Midbrain (tissue), 1 donor: ENCODE measurements at places on chromosomes 5 and 9.

DNA sequence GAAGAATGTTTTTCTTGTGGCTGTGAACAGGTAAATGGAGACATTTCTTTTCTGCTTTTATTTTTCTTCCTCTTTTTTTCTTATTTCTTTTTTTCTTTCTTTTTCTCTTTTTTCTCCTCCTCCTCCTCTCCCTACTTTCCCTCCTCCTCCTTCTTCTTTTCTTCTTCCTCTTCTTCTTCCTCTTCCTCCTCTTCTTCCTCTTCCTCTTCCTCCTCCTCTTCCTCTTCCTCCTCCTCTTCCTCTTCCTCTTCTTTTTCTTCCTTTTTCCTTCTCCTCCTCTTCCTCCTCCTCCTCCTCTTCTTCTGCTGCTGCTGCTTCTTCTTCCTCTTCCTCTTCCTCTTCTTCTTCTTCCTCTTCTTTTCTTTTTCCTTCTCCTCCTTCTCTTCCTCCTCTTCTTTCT is 65.3 kb upstream of the NTRK2 start:
- DNase-seq = no peak

DNA sequence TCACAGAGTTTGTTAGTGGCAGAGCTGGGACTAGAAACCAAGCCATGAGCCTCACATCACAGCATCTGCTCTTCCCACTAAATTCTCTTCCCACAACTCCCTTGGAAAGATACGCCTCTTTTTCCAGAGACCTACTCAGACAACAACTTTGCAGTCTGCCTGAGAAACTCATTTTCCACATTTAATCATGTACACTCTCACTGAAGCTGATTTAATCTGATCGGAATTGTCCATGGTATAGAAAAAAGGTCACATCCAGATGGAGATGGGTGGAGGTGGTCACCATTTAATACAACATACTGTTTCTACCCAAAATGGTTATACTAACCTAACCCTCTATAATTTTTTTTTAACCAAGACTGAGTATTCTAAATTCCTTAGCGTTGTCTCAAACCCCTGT is 366.2 kb downstream of the ENC1 start:
- DNase-seq = no peak

- no peak for DNase-seq
Observed at GRCh38 chr5:71782393-71782770, 63.3 kb downstream of the CARTPT start.

GRCh38 chr5:18944771-18945170 is 1043.2 kb downstream of the CDH18 start:
- no peak for DNase-seq

DNA sequence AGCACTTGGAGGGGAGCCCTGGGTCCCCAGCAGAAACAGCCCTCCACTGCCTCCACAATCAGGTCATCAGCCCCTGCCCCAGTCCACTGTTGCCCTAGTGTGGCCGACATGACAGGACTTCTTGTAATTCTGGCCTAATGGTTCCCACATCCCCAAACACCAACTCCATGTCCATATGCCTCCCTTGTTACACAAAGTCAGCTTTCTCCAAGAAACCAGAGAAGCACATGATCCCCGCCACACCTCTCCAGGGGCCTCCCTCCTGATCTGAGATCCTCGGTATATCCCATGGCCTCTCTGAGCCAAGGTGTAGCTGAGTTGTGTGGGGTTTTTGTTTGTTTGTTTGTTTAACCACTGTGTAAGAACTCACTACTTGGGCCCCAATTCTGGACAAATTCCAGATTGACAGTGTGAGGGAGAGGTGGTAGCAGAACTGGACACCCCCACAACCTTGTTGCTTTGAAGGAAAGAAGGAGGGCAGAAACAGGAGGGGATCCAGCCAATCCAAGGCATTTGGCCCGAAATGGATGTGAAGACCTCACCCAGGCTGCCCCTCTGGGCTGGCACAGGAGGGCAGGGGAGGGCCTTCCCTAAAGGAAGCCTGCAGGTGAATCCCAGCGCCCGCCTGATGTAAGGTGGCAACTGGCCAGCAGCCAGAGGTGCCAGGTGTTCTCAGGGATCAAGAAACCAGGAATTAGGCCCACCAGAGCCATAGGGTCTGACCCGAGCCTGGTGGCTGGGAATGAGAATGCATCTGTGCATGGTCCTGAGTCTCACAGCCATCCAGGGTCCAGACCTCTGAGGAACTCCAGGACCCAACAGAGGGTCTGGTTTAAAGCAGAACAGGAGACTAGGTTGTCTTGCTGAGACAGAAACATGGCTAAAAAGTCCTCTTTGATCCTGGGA is 13.4 kb downstream of the IRF1 start:
- DNase-seq = no peak

DNA sequence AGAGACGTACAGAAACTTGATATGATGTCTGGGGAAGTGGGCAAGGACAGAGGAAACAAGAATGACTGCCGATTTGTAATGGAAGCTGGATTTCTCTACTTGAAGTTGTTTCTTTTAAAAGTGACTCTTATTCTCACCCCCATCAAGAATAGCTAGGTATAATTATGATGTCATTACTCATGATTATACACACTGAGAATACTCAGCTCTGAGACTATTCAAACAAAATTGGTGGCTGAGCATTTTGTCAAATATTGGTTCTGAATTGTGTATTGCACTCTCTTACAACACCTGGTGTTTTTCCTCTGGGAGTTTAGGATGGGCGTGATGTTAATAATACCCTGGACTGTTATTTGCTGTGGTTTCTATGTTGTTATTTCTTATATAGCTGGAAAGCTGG is 46.3 kb downstream of the MAST4 start:
- no peak for DNase-seq

GRCh38 chr9:122118343-122119165 is 25.4 kb upstream of the TTLL11 start:
- no peak for DNase-seq

DNA sequence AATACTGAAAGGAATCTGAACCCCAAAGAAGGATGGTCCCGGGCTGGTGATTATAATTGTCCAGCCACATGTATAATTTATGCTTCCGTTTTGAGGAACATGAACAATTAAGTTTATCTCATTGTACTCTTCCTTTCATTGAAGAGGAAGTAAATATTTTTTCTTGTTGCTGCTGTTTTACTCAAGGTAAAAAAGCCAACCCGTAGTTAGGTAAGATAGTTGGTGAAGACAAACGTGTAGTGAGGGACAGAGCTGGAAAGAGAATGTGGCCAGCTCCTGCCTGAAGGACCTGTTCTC is 5.1 kb downstream of the RCL1 start:
- DNase-seq = no peak

GRCh38 chr9:109843641-109844040 is 63.6 kb downstream of the PALM2AKAP2 start:
- DNase-seq = no peak

GRCh38 chr5:119031905-119032304 is 39.0 kb upstream of the DMXL1 start:
- no peak for DNase-seq

- DNase-seq = peak; percentile 17
Observed at GRCh38 chr5:111774525-111774924, 17.5 kb upstream of the NREP start.
